ENCODE measurements at places on chromosomes 7 and 10.

DNA sequence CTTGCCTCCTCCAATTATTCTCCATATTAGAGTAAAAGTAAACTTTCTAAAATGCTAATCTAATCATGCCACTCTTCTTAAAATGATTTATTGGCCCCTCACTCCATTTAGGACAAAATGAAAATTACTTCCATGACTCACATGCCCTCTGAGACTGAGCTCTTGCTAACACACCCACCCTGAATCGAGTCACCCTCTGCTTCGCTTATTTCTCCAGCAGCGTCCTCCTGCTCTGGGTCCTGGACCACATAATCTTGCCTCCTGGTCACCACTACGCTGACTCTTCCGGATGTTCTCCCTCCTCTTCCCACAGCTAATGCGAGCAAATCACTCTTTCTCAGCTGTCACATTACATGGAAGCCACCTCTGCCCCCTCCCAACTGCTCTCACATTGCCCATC lies 384.0 kb upstream of the FZD8 start:
- DNase-seq: no peak

GRCh38 chr10:34607894-34608293 lies 207.2 kb downstream of the PARD3 start:
- no peak for DNase-seq

DNA sequence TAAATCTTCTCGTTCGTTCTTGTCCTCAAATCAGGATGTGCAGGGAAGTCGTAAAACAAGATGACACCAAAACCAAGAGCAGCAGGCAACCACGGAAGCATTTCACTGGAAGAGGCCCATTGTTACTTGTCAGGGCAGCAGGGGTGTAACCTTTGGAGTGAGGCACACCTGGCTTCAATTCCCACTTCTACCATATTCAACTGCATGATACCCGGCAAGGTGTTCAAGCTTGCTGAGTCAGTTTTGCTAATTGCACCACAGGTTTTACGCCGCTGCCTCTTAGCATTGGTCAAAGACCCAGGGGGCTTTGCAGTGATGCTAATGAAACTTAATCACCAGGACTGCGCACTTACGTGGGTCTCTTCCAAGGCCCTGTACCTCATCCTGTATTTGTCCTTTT lies 50.0 kb upstream of the PTER start:
- no peak for DNase-seq

DNA sequence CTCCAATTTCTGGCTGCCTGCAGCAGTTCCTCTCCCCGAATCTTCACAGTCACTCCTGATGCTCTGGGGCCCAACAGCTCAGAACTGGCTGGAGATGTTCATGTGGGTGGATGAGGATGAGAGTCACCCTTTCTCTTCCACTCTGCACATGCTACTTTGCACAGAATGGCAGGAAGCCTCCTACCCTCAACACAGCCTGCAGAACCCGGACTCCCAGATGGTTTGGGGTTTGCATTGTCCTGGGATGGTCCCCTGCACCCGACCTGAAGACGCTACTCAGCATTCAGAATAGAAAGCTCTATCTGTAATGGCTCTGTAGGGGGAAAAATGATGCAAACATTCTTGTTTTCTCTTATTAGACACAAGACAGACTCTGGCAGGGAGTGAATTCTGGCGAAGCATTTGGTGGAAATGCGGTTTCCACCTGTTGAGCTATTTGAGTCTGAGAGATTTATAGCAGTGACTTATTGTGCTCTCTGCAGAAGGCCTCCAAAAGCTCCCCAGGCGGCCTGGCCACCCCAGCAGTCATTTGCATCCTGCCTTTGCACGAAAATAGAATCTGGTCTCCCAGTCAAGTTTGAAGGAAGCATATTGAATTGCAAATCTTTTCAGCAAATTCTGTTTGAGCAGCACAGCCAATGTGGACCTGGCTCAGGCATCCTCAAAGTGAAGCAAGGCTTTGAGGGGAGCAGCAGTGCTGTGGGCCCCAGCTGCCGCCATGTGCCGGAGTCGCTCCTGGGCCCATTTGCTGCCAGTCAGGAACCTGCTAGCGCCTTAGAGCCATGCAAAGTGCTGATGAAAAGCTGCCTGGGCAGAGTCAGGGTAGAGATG lies 309.3 kb downstream of the TCERG1L start:
- no peak for DNase-seq

- no peak for DNase-seq
These were observed 19.2 kb upstream of the CNPY1 start for GRCh38 chr7:155565596-155565995.
